CD4-positive, alpha-beta T cell treated with Interleukin-10 for 1 hour (primary cell): ENCODE measurements at places on chromosomes 1 and 21.

- DNase-seq = no peak
Observed at GRCh38 chr1:6257541-6258069, 3.3 kb downstream of the GPR153 start.

- no peak for DNase-seq
Observed at GRCh38 chr21:39564200-39564599, 48.5 kb upstream of the B3GALT5 start.

- no peak for DNase-seq
Observed at GRCh38 chr1:23224739-23225648, 7.7 kb upstream of the HTR1D start.

GRCh38 chr1:40980068-40980452, 564 bp downstream of the CTPS1 start:
- no peak for DNase-seq

GRCh38 chr1:182428043-182428442, 21.9 kb upstream of the RGSL1 start:
- DNase-seq = no peak

DNA sequence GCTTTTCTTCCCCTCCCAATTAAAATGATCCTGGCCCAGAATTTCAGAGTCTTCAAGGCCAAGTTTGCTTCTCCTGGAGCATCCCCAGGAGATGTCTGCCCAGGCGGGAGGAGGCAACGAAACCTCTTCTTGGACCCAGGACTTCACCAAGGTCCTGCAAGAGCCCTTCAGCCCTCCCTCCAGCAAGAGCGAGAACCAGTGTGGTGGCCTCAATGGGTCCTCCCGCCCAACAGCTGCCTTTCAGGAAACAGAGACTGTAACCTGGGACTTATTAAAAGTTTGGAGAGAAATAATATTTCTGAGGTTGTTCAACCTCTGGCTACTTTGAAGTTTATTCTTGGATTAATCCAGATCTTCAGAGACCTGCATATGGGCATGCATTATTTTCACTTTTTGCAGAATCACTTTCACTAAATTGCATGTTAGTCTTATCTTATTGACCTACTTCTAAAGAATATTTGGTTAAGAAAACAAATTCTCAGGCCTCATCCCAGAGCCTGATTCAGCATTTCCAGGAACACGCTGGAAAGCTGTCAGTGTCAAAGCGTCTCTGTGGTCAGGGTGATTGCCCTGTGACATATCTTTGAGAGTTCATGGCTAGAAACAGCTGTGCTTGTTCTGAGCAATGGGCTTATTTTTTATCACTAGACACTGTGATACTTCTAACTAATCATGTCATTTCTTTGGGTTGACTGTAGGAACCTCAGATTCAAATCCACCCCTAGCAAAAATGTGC, 66.0 kb upstream of the CLDN14 start:
- no peak for DNase-seq

DNA sequence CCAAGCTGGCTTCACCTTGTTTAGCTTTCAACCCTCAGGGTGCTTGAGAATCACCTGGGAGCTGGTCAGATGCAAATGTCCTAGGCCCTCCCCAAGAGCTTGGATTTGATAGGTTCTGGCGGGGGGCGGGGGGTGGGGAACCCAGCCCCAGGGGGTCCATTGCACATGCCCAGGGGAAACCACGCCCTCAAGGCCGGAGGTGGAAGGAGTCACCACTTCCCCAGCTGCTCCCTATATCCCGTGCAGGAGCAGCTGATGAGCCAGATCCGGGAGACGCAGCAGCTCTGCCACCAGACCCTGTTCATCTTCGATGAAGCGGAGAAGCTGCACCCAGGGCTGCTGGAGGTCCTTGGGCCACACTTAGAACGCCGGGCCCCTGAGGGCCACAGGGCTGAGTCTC, 5.8 kb downstream of the TOR3A start:
- DNase-seq = no peak
